ENCODE measurements at places on chromosomes 1 and 21.

- no peak for DNase-seq
These were observed 190.4 kb downstream of the NCAM2 start for GRCh38 chr21:21188513-21189195.

- DNase-seq = no peak
These were observed 21.6 kb downstream of the MAPKAPK2 start for GRCh38 chr1:206706298-206706791.

- no peak for DNase-seq
These were observed 23.8 kb upstream of the YRDC start for GRCh38 chr1:37831809-37832208.

DNA sequence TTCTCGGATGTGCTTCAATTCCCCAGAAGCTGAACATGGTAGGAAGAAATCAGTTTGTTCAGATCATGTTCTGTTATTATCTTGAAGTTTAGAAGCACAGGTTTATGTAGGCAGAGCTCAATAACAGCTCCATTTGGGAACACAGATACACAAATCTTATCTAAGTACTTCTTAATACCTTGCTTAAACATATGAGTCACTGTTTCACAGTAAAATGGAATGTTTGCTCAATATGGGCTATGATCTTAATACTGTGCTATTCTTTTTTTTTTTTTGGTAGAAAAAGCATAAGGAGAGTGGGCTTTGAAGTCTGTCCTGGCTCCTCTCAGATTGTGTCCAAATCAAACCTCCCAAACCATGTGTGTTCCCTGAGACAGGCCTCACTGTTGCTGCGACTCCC is 13.4 kb downstream of the PROK1 start:
- no peak for DNase-seq

DNA sequence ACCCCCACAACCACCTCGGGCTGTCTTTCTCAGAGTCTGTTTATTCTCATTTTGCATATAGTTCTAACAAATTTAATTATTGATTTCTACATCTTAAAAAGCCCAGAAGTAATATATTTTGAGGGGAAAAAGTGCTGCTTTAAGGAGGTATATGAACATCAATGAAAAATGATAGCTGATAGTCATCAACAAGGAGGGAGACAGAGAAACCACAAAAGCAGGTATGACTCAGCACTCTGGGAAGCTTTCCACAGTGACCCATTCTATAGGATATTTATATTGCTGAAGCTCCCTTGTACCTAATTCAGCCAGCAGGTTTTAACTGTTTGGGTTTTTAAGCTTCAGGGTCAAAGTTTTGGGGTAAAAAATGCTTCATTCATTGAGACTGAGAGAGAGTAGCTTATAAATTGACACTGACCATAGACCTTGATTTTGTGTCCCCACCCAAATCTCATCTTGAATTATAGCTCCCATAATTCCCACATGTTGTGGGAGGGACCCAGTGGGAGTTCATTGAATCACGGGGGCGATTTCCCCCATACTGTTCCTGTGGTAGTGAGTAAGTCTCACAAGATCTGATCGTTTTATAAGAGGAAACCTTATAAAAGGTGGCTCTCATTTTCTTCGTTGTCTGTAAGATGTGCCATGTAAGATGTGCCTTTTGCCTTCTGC is 27.4 kb downstream of the VANGL1 start:
- peak; percentile 81 for DNase-seq

DNA sequence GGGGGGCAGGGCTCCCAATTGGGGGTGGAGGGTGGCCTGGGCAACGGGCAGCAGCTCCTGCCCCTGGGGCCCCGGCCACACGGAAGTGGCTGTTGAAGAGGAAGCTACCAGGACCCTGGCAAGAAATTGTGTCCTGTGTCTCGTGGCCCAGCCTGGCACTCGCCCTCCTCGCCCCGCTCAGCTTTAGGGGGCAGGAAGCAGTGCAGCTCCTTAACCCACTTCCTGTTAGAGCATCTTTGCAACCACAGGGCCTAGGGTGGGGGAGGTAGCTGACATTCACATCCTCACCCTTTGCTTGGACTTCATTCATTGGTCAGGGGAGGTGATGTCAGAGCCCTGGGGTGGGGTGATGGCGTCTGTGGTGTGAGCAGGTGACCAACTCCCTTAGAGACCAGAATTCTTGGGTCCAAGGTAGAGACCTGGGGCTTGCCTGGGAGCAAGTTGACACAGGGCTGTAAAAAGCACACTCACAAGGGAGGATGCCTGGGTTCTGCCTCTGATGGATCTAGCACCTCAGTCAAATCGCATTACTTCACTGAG is at the start of gene ARHGAP30:
Gene ARHGAP30 (minus strand): TSS at position 161 of the 540 bp plus-strand sequence. CDS start 267 bp downstream, outside the sequence.
- no peak for DNase-seq

DNA sequence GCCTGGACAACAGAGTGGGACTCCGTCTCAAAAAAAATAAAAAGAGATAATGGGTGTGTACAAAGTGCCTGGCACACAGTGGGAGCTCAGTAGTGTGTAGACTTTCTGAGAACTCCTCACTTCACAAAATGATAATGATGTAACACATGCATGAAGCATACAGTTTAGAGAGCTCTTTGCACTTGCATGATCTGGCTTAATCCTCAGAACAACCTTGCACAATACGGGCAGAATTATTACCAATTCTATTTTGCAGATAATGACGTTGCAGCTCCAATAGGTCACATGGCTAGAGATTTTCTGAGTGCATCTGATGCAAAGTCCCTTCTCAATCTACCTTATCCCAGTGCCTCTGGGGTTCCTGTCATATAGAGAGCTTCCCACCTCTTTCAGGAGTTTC is 71.4 kb downstream of the CD247 start:
- no peak for DNase-seq

DNA sequence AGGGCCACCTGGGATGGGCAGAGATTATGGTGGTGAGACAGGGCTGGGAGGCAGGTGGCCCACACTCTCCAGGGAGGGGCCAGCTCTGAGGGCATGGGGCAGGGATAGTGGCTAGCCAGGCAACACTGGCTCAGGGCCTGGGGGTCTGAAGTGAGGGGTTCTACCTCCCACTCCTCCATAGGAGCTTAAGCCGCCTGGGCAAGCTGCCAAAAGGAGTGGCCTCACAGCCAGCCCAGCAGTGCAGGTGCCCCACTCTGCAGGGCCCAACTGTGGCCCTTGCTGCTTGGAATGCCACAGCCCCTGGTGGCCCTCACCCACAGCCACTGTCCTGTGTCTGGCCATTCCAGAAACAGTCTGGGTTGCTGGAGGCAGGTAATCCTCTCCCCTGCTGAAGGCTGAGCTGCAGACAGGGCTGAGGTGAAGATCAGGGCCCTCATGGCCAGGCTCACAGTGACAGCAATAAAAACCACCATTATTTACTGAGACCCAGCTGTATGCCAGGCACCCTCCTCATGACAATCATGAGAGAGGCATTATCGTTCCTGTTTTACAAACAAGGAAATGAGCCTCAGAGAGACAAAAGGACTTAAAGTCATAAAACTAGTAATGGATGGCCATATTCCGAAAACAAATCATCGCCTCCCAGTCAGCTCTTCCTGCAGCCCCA is 31.0 kb downstream of the KIF21B start:
- DNase-seq = no peak

- no peak for DNase-seq
These were observed 580.6 kb downstream of the PLA2G4A start for GRCh38 chr1:187409341-187409740.

DNA sequence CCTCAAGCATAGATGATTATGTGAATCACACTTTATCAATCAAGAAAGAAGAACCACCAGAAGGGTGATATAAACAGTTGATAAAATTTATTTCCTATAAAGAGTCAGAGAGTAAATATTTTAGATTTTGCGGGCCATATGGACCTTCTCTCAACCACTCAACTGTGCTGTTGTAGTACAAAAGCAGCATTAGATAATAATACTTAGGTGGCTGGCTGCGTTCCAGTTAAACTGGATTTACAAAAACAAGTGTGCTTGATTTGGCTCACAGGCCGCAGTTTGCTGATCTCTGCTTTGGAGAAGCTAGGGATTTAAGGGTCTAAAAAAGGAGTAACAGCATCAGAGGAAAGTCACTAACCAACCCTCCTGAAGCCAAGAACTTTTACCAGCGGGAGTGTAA is 1406.0 kb downstream of the KCNT2 start:
- no peak for DNase-seq

GRCh38 chr1:209586221-209586740 is 2.8 kb downstream of the CAMK1G start:
- DNase-seq = no peak

DNA sequence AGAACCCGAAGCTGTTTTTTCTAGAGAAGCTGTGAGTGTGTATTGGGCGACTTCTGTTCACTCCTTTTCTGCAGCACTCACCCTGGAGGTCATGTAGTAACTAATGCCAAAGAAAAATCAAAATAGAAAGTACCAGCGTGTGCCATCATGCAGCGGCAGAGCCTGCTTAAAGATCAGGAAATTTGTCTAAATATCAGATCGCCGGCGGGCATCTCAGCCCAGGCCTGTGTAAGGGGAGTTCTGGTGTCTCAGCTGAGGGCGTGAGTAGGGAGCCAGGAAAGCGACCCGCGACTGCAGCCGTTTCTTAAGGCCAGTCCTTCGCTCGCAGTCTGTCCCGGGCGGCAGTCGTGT is 768 bp downstream of the EDARADD start:
- peak; percentile 48 for DNase-seq

- no peak for DNase-seq
These were observed 18.5 kb downstream of the NCF2 start for GRCh38 chr1:183571678-183572268.

DNA sequence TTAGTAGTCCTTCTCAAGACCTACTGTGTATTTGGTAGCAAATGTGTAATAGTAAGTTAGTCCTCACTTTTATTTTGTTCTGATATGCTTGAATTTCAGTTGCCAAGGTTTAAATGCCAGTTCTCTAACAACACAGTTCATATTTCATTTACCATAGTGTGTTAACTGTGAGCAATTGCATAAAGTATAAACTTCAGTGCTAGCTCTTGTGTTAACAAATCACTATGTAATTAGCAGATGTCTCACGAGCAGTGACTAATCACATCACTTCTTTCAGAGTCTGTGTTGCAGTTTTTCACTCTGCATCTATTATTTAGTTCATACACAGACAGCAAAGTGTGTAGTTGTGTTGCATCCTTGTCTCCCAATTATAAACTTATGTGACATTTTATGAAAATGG is 47.8 kb downstream of the ZMYM4 start:
- DNase-seq = no peak

GRCh38 chr1:171218661-171219060 is 29.6 kb upstream of the FMO1 start:
- no peak for DNase-seq

- DNase-seq = no peak
These were observed 85.4 kb upstream of the KAZN start for GRCh38 chr1:14513111-14513510.

DNA sequence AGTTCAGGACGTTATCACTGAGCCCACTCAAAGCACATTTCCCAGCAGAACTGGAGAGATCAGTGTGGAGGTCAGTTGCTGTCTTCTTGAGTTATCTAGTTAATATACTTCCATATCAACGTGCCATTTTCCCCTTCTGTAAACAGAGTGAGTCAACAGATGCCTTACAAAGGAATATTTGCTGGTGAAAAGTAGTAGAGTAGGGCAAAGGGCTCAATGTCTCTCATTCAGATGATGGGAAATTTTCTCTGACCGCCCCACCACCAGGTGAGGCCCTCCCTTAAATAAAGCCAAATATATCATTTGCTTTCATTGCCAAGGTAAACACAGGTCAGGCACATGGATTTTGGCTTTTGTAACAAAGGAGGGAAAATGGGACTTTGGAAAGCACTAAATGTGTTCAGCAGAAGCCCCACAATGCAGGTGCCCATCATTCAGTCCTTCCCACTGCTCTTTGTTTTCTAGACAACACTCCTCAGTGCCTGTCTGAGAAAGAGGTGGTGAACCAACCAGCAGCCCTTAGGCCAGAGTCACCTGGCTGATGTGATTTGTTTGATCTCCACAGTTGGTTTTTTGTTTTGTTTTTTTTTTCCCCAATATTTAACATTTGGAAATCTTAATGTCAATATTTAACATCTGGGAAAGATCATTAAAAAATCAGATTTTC is 40.5 kb upstream of the SAMD13 start:
- no peak for DNase-seq

- DNase-seq = no peak
These were observed 502.5 kb upstream of the ADGRL2 start for GRCh38 chr1:81298266-81298665.

- peak; percentile 31 for DNase-seq
These were observed 262.0 kb downstream of the TNR start for GRCh38 chr1:175481126-175482070.

- DNase-seq = peak; percentile 49
These were observed 4.4 kb downstream of the NME7 start for GRCh38 chr1:169363046-169363730.

- DNase-seq = no peak
These were observed 355.9 kb upstream of the ADGRL4 start for GRCh38 chr1:79362470-79362869.

DNA sequence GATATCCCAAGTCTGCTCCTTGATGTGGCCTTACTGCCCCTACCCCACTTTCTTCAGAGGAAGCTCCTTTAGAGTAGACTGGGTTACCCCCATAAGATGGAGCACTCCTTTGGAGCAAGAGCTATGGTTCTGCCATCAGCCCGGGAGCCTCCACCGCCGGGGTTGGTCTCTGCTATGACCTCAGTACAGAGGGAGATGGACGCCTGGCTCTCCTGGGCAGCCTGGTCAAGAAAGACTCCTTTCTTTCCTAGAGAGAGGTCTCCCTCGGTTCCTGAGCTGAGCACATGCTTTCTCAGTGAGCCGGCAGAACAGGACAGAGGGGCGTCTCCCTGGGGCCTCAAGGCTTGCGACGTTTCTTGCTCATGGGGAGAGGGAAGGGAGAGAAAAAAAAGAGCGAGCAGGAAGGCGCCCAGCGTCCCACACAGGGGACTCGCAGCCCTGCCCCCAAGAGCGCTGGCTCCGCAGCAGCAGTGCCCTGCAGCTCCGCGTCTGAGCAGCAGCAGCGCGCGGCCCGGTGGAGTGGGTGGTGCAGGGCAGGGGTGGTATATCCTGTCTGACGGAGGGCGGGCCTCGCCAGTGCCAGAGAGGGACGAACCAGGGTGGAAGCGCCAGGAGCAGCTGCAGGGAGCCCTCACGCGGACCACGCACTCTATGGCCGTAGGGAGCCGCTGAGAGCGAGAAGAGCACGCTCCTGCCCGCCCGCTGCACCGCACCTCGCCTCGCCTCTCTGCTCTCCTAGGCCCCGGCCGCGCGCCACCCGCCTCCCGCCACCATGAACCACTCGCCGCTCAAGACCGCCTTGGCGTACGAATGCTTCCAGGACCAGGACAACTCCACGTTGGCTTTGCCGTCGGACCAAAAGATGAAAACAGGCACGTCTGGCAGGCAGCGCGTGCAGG is at the start of gene PKP1:
Gene PKP1 (plus strand): TSS at position 576 of the 899 bp plus-strand sequence. CDS start 197 bp downstream, at position 773.
- DNase-seq = peak; percentile 18

Data from SW480 (cell line).